ENCODE measurements at places on chromosomes 2 and 18.

GRCh38 chr2:10800163-10800562 is 12.4 kb downstream of the PDIA6 start:
- DNase-seq: no peak

GRCh38 chr2:28659127-28659526 is 92.5 kb upstream of the PPP1CB start:
- no peak for DNase-seq

DNA sequence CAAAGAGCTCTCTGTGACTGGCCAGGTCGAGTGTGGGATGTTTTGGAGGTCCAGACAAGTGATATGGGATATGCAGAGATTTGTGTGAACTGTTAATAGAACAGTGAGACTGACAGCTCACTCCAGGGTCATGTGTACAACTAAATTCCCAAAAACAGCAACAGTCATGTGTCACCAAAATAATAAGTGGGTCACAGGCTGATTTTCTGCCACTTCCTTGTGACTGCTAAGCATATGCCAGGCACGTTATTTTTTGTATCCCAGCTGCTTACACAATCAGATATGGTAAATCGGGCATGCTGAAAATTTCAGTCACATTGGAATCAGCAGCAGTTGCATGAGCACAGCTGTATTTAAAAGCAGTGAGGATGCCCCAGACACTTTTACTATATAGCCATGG is 198.7 kb downstream of the PTGR3 start:
- no peak for DNase-seq

DNA sequence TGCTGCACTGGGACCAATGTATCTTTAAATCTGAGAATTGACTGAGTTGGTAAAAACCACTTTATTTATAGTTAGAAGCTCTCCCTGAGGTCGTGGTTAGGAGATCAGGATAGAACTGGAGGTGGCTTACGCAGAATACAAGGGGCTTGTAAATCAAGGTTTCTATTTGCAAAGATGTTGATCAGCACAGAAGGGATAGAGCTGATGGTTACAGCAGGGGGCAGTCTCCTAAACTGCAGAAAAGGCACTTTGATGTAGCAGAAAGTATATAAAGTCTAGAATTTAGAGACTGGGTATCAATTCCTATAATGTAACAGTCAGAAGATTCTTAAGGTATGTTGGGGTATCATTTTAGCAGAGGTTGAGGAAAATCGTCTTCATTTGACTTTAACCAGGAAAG is 25.2 kb upstream of the ACVR1 start:
- DNase-seq: no peak

DNA sequence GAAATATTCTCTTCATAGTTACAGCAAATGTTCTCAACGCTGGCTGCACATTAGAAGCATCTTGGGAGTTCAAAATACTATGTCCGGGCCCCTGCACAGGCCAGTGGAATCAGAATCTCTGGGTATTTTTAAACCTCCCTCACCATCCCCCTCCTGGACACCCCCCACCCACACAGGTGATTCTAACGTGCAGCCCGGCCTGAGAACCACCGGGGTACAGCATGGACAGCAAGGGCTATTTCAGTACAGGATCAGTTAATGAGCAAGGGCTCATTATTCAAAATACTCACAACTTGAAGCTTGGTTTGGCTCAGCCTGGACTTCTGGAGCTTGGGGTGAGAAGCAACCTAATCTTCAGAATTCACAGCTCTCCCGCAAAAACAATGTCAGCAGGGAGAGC is 31.4 kb downstream of the INO80C start:
- DNase-seq: no peak

DNA sequence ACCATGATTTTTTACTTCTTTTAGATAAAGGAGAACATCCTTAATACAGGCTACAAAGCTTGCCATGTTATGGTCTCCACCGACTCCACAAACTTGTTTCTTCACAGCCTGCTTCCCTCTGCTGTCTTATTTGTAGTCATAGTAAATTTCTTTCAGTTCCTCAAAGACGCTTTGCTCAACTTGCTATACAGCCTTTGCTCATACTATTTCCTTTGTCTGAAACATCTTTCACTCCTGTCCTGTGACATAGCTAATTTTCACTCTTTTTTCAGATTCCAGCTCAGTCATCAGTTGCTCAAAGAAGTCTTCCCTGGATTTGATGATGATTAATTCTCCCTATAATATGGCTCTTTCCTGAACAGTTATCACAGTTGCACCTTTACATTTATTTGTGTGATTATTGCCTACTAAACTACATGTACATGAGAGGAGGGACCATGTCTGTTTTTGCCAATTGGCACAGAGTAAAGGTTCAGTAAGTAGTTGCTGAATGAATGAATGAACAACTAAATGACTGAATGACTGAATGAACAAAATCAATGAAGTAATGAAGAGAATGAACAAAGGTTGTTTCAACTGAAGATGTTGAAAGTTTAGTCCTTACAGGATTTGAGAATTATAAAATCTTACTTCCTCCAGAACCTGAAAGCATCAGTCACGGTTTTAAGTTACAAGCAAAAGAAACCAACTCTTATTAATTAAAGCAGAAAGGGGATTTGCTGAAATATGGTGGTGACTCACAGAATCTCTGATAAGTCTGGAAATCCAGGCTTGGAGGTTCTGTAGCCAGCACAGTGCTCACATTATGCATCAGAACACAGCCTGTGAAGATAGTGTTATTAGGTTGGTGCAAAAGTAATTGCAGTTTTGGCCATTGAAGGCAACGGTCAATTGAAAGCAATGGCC is 186.4 kb upstream of the FAM98A start:
- no peak for DNase-seq

- no peak for DNase-seq
Measured at GRCh38 chr2:197058777-197059300, 132.3 kb upstream of the PGAP1 start.

DNA sequence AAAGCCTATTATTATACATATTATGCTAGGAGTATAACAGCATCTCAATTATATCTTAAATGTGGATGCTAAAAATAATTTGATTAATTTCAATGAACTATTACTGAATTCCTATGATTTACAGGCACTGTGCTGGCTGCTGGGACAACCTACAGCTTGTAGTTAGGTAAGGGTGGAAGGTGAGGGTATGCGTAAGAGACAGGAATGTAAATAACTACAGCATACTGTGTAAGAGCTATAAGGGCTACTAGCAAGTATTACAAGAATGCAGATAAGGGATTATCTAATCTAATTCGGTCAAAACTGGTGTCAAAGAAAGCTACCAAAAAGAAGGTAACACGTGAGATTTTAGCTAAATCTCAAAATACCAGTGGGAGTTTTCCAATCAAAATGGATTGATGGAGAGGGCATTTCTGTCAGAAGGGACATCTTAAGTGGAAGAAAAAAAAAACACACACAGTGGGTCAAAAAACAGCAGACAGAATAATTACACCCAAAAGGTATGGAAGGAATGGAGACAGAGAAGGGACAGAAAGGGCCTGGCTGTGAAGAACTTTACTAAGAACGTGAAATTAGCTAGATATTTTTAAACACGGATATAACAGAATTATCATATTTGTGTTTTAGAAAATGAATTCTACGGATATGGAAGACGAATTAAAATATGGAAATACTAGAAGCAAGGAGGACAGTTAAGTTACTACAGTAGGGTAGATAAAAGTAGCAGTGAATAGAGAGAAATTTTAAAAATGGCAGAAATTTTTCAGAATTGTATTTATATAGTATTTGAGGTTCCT is 47.1 kb downstream of the STRN start:
- DNase-seq: no peak

GRCh38 chr2:233338046-233338445 is 16.2 kb upstream of the DGKD start:
- no peak for DNase-seq

DNA sequence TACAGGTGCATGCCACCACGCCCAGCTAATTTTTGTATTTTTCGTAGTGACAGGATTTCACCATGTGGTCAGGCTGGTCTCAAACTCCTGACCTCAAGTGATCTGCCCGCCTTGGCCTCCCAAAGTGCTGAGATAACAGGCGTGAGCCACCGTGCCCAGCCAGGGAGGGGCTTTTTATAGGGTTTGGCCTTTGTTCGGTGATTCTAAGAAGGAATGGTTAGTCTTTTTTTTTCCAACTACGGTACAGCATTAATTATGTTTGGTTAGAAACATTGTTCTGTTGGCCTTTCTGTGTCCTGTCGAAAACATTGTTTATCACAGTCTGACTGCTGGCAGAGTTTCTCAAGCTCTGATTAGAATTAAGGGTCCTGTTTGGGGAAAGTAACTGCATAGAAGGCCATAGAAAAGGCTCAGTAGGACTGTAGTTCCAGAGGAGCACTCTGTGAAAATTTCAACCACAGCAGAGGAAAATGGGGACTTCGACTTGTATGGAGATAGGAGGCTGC is 19.3 kb upstream of the SMCHD1 start:
- DNase-seq: no peak

- no peak for DNase-seq
Measured at GRCh38 chr18:48754993-48755473, 195.7 kb downstream of the SMAD7 start.

DNA sequence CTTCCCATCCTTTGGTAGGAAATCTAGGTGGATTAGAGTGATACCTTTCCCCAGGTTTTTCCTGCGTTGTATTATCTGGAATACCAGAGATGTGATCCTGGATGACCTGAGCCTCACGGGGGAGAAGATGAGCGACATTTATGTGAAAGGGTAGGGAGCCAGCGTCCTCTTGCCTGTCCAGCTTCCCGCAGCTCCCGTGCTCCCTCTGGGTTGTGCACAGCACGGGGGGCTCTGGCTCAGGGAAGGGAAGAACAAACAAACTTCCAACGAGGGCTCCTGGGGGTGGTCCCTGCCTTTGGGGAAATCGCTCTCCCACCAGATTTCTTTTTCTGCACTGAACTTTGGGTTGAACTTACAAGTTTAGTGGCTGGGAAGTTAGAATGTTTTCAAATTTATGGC is 215.7 kb downstream of the DYSF start:
- no peak for DNase-seq

DNA sequence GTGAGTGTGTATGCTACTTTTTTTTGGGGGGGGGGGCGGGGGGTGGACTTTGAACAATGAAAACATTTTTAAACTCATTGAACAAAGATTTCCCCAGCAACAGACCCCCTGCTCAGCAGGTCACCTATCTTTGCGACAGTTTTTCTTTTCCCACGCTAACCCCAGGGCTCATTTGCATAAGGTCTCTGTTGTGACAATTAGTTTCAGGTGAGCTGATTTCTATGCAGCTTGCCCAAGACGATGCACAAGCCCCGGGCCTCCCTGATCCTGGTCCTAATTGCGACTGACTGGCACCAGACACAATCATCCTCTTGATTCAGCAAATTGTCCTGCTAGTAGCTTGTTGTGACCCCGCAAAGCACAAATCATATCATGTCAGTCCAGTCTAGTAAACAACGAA is 40.3 kb downstream of the ZEB2 start:
- no peak for DNase-seq

- DNase-seq: no peak
Measured at GRCh38 chr2:43302182-43302960, 76.0 kb upstream of the ZFP36L2 start.

DNA sequence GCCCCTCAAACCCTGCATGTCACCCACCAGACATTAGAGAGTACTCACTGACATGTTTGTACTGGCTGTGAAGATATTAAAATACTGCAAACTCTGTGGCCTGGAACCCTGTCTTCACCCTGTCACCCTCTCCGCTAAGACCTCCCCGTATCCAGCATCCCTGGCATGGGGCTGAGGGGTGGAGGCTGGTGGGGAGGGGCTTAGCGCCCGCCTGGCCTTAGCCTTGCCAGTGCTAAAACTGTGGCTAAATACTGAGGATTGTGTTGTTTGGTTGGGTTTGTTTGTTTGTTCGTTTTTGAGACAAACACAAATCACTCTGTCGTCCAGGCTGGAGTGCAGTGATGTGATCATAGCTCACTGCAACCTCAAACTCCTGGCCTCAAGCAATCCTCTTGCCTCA is 1.8 kb downstream of the PSTPIP2 start:
- no peak for DNase-seq

- DNase-seq: no peak
Measured at GRCh38 chr2:234300932-234301823, 195.7 kb downstream of the ARL4C start.

All from endothelial cell (in vitro differentiated cells).